ENCODE measurements at places on chromosomes 3 and 15.
A peak's percentile ranks its signal among the peaks of the same experiment; 100 is the strongest.

- no peak for DNase-seq
Observed at GRCh38 chr15:33500432-33501195, 189.8 kb downstream of the RYR3 start.

DNA sequence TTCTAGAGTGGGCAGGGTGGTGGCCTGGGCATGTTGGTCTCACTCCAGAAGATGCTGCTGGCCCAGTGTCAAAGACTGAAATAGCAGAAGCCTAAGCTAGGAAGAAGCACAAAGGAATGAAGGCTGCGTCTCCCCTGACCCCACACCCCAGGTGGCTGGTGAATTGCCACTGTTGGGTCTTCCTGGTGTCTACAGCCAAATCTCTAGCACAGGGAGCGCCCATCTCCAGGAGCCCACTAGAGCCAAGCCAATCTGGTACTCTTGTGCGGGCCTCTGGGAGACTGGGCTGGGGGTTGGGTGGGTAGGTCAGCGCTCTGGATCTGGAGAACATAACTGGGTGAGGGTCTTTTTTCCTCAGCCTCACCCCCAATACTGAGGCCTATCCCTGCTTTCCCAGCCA, 894 bp downstream of the TUSC2 start:
- DNase-seq, result no peak

GRCh38 chr3:101084404-101084803, 91.2 kb upstream of the ABI3BP start:
- no peak for DNase-seq

- DNase-seq, result no peak
Observed at GRCh38 chr3:169403855-169404519, 259.5 kb downstream of the MECOM start.

DNA sequence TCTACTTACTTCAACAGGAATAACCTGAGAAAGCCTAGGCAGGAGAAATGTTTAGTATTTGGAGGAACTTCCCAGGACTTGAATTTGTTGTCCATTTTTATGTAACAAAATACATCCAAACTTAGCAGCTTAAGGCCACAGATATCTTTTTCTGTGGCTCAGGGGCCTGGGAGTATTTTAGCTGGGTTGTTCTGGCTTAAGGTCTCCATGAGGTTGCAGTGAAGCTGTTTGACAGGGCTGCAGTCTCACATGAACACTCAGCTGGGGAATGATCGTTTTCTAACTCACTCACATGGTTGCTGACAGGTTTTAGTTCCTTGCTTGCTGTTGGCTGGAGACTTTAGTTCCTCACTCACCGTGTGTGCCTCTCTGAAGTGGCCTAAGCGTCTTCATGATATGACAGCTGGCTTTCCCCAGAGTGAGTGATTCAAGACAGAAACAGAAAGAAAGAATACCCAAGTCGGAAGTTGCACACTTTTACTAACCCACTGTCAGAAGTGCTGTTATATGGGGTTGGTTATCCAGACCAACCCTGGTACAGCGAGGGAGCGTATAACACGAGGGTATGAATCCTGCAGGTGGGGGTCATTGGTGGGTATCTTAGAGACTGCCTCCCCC, 229.7 kb upstream of the TBL1XR1 start:
- DNase-seq, result no peak

GRCh38 chr3:2456788-2457187, 358.1 kb downstream of the CNTN4 start:
- no peak for DNase-seq

DNA sequence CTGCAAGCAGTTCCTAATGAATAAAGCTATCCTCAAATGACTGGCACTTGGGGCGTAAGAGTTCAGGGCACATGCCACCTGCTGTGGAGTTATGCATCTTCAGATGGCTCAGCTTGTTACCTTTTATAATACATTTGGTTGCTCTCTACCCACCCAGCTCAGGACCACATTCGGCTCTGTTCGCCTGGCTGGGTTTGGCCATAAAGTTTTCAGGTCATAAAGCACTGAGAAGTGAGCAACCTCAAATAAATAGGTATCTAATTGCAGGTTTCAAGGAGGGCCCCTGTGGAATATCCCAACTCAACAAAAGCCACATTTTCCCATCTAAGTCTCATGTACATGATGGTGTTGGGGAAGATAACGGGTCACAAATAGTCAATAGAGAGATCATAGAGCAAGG, 727.3 kb downstream of the GRM7 start:
- DNase-seq, result no peak

- DNase-seq, result peak; percentile 90
Observed at GRCh38 chr3:65729555-65729954, 309.2 kb downstream of the MAGI1 start.

- no peak for DNase-seq
Observed at GRCh38 chr3:94187697-94188096, 124.8 kb downstream of the NSUN3 start.

DNA sequence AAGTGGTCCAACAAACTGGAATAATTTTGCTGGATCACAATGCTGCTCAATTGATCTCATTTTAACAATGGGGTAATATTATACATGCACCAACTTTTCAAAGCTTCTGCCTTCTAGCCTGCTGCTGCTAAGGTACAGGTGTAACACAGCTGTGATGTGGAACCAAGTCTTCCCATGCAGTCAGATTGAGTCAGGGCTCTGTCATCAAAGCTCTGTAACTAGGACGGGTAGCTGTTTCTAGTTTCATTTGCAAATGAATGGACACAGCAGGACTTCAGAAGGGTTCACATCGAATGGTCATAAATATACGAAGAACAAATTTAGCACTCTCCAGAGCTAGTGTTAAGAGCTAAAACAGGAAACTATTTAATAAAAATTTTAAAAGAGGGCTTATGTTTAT, 189.2 kb downstream of the USP13 start:
- DNase-seq, result no peak

DNA sequence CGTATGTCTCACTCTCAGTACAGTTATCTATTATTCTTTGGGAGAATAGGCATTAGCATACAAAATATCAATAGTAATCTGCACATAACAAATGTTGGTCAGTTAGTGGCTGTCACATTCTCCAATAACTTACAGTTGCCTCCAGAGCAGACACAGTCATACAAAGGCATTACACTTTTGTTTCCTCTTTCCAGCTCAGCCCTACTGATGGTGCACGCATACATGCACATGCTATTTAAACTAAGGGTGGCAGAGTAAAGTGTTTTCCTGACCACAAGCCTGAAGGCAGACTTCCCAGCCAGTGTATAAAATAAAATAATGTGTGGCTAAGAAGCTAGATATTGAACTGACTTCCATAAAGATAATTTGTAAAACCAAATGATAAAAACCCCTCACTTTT, 47.6 kb downstream of the PHLDB2 start:
- no peak for DNase-seq

GRCh38 chr3:45909542-45909941, 23.2 kb downstream of the CCR9 start:
- DNase-seq, result no peak

DNA sequence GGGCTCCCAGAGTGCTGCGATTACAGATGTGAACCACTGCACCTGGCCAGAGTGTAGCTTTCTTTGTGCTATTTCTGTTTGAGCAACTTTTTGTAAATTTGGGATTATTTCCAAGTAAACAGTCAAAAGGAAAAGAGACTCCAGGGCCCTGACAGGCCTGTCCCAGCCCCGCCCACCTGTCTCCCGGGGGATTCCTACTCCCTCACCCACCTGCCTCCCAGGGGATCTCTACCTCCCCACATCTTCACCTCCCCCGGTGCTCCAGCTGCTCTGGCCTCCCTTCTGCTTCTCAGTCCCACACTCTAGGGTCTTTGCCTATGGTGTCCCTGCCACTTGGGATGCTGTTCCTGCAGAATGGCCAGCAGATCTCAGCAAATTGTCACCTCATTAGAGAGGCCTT, 7.0 kb downstream of the RHCG start:
- no peak for DNase-seq

GRCh38 chr3:122132949-122133540, 50.4 kb upstream of the CASR start:
- DNase-seq, result no peak

DNA sequence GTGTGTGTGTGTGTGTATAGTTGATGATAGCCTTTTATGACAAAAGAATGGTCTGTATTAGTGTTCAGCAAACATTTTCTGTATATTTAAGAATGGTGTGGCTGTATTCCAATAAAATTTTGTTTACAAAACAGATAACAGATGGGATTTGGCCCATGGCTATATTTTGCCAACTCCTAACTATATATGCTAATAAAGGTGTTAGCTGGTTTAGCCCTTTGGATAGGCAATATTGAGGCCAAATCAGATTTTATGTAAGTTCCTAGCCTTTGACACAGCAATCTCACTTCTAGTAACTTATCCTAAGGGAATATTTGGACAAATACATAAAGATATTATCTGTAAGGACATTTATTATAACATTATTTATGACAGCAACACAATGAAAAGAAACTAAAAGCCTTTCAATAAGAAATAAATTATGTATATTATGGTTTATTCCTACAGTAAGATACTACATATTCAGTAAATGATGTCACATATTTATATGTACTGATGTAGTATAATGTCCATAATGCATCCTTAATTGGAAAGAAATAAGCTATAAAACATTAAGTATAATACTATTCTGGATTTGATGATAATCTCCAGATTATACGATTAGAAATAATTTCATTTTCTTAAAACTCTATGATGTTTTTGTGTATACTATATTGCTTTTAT, 264.0 kb downstream of the RBMS3 start:
- DNase-seq, result no peak

DNA sequence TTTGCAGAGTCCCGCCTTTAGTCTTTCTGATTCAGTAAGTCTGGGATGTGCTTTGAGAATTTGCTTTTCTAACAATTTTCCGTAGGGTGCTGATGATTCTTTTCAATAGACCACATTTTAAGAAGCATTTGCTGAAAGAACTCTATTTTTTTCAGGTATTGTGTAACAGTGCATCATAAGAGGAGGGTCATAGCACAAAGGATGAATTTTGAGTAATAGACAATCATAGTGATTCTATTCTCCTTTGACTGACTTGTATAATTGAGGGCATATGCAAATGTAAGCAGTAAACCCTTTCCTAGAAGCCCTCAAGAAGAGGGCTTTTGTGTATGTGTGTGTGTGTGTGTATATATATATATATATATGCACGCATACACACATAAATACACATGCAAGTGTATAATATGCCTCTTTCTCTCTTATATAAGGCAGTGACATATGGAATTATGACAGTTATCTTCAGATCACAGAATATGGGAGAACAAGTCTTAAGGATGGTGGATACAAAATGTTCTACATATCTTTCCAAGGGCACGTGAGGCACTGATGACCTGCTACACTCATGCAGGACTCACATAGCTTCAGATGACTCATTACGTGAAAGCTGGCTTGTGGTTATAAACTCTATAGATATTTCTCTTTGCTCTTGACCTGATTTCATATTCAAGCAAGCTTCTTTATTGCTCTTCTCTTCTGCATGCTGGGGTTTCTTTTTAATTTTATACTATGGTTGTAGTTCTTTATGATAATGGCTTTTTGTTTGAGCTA, 6.5 kb upstream of the PLSCR1 start:
- peak; percentile 89 for DNase-seq

DNA sequence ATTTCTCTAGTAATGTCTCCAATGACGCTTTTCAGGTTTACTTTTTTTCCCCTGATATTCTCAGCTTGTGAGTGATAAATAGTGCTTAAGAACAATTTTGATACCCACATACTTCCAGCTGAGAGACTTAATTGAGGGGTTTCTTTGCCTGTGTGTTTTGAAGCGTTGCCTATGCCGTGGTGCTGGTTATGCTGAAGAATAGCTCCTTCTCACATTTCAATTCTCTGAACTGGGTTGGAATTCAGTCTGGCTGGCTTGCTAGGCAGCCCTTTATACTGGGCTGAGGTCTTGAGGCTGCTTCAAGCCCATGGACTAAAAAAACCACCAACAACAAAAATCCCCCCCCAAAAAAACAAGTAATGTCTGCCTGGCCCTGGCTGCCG, 87.4 kb downstream of the CHST2 start:
- no peak for DNase-seq

- no peak for DNase-seq
Observed at GRCh38 chr3:11445883-11446282, 173.7 kb downstream of the ATG7 start.

DNA sequence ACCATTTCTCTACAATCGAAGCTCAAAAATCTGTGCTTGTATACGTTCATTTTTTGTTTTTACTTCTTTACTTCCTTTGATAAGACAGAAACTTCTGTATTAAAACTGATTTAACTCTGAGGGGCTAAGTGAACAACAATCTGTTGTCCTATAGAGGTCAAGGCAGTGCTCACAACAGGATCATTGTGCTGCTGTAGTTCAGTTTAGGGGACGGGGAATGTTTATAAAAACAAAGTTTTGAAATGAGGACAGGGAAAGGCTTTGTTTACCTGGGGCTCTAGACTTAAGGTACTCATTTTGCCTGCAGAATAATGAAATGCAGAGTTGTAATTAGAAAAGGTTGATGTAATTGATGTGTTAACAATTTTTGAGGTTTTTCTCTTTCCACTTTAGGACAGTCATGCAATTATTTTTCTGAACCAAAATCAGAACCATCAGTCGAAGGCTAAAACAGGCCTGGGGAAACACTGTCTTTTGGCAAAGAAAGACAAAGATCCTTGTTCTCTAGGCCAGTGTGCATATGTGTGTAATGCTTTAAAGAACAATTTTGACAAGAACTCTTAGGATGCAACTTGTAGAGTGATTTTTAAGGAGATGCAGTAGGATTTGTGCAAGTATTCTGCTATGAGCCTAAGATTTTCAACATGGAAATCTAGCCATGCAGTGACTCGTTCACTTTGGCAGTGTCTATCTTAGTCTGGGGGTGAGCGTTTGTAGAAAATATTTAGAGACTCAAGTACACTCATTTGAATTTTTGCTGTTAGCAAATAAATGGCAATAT, 165.2 kb downstream of the PGPEP1L start:
- no peak for DNase-seq

DNA sequence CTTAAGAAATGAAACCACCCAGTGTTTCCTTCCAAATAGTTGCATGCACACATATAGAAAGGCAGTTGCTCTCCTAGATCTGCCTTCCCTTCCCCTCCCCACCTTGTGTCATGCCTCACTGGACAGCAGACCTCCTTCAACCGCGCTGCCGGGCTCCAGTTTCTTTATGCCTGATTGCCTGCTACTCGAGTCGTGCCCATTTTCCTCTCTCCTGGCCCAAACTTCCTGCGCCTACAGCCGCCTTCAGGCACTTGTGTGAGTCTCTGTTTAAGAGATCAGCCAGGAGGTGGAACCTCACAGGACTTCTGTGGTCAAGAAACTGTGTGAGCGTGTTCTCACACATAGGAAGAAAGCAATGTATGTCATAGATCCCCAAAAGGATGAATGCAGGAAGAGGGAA, 8.8 kb upstream of the FAM107A start:
- no peak for DNase-seq

All from skeletal muscle cell (primary cell).